ENCODE measurements at places on chromosomes 5 and 9.
A peak's percentile ranks its signal among the peaks of the same experiment; 100 is the strongest.

- no peak for DNase-seq
Measured at GRCh38 chr5:150217038-150217437, 27.2 kb downstream of the SLC6A7 start.

GRCh38 chr9:129458155-129458661, 162.7 kb downstream of the C9orf50 start:
- DNase-seq = peak; percentile 58

DNA sequence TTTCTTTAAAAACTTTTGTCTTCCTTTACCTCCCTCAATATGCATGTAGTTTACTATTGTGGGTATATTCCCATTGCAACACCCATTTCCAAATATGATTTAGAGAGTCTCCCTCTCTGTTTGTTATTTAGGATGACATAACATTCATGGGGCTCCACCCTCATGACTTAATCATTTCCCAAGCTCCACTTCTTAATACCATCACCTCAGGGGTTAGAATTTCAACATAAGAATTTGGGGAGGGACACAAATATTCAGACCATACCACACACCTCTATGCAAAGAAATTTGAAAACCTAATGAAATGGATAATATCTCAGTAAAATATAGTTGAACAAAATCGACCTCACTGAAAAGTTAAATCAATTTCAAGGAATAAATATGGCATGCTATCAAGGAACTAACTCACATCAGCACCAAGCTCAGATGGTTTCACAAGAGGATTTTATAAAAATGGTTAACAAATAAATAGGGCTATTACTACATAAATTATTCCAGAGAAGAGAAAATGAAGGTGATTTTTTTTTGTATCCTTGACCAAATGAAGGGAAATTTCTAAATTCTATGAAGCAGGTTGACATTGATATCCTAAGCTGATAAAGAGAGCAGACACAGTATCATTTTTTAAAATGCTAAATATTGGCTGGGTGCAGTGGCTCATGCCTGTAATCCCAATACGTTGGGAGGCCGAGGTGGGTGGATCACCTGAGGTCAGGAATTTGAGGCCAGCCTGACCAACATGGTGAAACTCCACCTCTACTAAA, 20.2 kb upstream of the UBTD2 start:
- DNase-seq = no peak

- peak; percentile 10 for DNase-seq
Measured at GRCh38 chr9:100352201-100352726, 478 bp downstream of the TEX10 start.

DNA sequence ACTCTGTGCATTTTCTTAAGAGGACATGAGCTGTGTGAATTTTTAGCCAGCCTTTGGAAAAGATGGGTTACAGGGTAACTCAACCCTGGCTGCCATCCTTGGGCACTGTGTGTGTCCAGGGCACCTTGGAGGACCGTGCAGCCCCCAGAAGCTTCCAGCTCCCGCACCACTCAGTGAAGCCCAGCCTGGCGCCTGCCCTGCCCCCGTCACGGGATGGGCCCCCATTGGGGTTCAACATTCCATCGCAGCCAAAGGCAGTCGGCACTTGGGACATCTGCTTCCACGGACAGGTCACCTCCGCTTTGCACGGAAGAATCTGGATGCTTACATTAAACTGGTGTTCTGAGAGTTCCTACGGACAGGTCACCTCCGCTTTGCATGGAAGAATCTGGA, 1.9 kb upstream of the SLC6A18 start:
- DNase-seq = no peak

DNA sequence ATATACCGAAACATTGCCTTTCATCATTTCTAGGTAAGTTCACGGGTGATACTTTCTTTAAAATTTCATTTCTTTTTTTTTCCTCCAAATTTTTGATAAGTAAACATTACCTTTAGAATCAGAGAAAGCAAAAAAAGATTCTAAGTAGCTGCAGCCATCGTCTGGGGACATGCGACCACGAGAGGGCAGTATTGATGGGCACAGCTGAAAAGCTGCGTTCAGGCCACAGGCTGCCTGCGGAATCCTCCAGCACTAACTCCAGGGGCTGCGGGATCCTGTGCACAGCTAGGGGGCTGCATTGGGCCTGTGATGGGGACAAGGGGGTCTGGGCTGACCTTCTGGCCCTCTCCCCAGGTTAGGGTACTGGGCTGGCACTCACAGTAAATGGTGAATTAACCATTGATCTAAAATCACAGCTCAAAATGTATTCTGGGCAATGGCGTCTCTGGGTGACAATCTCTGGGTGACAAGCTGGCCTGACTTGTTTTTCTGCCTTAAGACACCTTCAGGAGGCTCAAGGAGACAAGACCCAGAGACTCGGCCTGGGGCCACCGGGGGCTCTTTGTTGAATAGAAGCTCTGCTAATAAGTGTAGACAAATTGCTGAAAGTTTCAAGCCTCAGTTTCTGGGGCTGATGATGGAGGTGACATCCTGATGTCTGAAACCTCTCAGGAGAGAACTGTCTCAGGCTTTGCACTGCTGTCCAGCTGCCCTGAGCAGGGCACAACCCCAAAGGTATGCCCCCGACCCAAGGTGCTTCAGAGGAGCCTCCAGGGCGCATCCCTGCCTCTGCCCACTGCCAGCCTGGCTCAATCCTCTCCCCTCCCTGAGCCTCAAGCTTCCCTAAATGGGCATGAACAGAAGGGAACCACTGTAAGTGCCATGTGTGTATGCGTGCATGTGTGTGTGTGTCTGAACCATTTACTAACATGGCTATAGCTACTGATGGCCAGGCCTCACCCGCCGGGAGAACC, 44.3 kb upstream of the SARDH start:
- peak; percentile 22 for DNase-seq

GRCh38 chr9:15357050-15357653, 50.1 kb upstream of the TTC39B start:
- DNase-seq = no peak

- no peak for DNase-seq
Measured at GRCh38 chr5:7745882-7746610, 104.9 kb downstream of the CFAP90 start.

DNA sequence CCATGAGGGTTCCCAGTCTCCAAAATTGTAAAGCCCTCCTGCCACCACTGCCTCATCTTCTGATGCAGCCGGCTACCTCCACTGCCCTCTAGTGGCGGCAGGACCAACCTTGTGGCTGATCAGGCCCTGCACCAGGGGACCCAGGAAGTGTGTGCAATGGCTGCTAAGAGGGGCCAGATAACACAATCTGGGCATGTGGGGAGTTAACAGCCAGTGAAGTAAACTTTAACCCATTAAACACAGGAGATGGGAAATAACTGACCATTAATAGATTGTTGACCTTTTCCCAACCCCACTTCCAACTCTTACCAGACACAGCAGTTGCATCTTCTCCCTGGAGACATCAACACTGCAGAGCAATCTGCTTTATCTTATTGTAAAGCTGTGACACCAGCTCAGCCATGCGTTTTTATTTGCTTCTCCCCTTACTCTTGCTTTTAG, 63.3 kb downstream of the FREM1 start:
- DNase-seq = peak; percentile 38

- DNase-seq = no peak
Measured at GRCh38 chr9:94980947-94981722, 254.6 kb downstream of the AOPEP start.

DNA sequence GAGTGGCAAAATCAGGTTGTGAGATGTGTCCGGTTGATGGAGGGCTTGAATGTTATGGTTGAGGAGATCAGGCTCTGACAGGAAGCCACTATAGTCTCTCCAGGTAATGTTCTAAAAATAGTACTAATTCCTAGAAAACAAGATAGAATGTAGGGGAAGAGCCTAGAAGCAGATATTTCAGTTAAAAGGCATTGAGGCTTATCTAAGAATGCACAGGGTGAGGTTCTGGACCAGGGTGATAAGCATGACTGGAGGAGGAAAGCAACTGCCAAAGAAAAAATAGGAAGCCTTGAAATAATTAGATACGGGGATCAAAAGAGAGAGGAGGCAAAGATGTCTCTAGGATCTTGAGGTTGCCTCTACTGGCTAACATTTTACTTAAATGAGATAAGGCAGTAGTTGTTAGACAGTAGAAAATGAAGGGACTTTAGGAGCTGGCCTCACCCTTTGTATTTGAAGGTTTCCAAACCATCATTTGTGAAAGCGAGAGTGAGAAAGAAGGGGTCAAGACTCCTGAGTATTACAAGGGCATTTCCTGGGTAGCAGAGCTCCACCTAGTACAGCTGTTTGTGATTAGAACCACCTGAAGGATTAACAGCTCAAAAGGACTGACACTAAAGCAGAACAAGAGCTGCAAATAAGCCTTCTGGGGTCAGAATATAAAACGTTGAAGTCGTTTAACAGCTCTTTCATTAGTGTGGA, 15.4 kb upstream of the ARL15 start:
- no peak for DNase-seq

DNA sequence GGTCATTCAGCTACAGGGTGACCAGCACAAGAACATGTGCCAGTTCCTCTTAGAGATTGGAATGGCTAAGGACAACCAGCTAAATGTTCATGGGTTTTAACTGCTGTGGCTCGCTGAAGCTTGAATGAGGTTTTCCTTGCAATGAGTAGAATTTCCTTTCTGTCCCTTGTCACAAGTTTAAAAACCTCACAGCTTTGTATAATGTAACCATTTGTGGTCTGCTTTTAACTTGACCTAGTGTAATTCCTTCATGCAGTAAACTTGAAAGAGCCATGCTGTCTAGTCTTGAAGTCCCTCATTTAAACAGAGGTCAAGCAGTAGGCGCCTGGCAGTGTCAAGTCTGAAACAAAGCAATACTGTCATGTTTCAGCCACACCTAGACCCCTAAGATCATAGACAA, 181.3 kb upstream of the DMRT1 start:
- no peak for DNase-seq

- DNase-seq = no peak
Measured at GRCh38 chr5:143063175-143063970, 293.2 kb downstream of the ARHGAP26 start.

- no peak for DNase-seq
Measured at GRCh38 chr9:128920381-128921058, at the start of gene PHYHD1. PHYHD1 (plus strand) TSS chr9:128920982; CDS start chr9:128922324, 1,342 bp downstream.

DNA sequence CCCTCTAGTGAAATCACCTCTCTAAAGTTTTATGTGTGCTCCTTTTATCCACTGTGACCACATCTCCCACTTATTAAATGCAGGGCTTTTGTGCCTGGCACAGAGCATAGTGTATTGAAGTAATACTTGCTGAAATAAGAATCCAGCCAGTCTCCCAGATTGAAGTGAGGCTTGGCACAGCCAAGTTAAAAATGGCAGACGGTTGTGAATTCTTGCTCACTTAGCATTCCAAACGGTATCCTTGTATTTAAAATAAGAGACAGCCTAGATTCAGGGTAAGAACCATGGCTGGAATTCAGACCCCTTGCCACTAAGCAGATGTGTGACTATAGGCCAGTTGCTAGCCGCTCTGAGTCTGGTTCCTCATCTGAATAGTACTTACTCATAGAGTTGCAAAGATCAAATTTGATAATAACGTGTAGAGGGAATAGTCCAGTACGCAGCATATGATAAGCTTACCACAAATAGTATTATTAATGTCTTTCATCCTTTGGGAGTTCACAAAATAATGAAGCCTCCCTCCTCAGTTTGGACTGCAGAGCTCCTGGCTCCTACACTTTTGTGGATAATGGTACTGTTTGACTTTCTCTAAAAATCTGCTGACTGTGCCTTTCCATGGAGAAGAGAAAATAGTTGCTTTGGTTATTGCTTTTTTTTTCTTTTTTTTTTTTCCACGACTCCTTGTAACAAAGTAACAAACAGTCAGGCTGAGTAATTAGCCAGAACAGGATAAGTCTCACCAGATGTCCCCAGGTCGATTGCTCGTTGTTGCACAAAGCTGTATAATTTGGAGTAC, 51.5 kb downstream of the FGF1 start:
- no peak for DNase-seq

GRCh38 chr5:16976625-16977008, 40.5 kb upstream of the MYO10 start:
- no peak for DNase-seq

- DNase-seq = no peak
Measured at GRCh38 chr5:150034662-150035061, 34.1 kb downstream of the HMGXB3 start.

- no peak for DNase-seq
Measured at GRCh38 chr5:60207040-60207439, 313.5 kb upstream of the PDE4D start.

Data from NK-92 treated with Interleukin-12 subunit alpha and Interleukin-12 subunit beta, amount 100 ng/mL, for 24 hours (cell line).